Hematopoietic multipotent progenitor cell treated with erythropoietin and hydrocortisone succinate and interleukin-3 and kit ligand, for 8 days (in vitro differentiated cells): ENCODE measurements at places on chromosomes 3 and 15.
A peak's percentile ranks its signal among the peaks of the same experiment; 100 is the strongest.

DNA sequence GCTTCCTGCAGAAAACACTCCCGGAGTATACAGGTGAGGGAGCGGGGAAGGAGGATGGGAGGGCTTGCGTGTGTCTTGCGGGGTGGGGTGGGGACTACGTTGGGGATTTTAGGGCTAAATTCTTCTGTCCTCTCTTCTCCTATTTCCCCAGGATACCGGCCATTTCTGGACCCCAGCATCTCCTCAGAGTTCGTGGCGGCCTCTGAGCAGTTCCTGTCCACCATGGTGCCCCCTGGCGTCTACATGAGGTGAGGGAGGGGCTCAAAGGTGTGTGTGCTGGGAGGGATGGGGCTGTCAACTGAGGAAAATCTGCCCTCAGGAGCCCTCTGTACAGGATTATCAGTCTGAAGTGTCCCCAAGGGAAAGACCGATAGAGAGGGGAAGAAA lies 6.6 kb downstream of the DUOX1 start:
- DNase-seq: no peak

DNA sequence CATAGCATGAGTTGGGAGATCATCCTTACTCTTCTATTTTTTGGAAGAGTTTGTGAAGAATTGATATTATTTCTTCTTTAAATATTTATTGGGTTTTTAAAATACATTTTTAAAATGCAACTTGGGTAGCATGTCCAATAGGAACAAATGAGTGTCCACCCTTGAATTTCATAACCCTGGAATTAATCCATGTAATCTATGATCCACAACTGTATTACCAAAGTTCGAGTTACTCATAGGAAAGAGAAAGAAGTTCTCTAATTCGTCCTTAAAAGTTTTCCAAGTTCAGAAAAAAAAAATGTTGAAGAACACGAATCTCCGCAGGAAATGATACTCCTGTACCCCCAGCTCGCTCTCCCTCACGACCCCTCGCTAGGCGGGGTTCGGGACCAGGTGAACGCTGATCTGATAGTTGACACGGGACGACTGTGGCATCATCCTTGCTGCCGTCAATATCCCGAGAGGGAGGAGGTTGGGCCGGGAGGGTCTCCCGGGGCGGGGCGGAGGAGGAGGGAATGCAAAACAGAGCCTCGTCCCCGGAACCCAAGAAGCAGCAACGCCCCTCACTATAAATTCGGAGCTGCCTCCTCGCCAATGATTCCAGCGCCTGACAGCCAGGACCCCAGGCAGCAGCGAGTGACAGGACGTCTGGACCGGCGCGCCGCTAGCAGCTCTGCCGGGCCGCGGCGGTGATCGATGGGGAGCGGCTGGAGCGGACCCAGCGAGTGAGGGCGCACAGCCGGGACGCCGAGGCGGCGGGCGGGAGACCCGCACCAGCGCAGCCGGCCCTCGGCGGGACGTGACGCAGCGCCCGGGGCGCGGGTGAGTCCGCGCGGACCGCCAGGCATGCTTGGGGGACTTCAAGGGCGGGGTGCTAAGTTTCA lies at the start of gene AGTR1:
TSS of gene AGTR1 (plus strand) at position 598 of the 884 bp plus-strand sequence. CDS start 43,133 bp downstream, outside the sequence.
- DNase-seq: no peak

GRCh38 chr15:59894835-59895234 lies 109.3 kb upstream of the FOXB1 start:
- DNase-seq: no peak

GRCh38 chr3:131403216-131403895 lies 21.8 kb downstream of the NUDT16 start:
- DNase-seq: no peak

DNA sequence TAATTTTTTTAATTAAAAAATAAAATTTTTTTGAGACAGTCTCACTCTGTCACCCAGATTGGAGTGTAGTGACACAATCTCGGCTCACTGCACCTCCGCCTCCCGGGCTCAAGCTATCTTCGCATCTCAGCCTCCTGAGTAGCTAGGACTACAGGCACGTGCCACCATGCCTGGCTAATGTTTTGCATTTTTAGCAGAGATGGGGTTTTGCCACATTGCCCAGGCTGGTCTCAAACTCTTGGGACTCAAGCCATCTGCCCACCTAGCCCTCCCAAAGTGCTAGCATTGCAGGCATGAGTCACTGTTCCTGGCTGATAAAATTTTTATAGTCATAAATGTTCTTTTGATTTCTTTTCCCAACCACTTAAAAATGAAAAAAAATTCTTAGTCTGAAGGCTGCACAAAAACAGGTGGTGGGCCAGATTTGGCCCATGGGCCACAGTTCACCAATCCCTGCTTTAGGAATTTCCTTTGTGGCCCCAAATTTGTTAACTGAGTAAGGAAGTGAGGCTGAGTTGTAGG lies 9.2 kb downstream of the UBA5 start:
- peak; percentile 19 for DNase-seq

GRCh38 chr15:94930441-94930840 lies 699.1 kb downstream of the MCTP2 start:
- no peak for DNase-seq

DNA sequence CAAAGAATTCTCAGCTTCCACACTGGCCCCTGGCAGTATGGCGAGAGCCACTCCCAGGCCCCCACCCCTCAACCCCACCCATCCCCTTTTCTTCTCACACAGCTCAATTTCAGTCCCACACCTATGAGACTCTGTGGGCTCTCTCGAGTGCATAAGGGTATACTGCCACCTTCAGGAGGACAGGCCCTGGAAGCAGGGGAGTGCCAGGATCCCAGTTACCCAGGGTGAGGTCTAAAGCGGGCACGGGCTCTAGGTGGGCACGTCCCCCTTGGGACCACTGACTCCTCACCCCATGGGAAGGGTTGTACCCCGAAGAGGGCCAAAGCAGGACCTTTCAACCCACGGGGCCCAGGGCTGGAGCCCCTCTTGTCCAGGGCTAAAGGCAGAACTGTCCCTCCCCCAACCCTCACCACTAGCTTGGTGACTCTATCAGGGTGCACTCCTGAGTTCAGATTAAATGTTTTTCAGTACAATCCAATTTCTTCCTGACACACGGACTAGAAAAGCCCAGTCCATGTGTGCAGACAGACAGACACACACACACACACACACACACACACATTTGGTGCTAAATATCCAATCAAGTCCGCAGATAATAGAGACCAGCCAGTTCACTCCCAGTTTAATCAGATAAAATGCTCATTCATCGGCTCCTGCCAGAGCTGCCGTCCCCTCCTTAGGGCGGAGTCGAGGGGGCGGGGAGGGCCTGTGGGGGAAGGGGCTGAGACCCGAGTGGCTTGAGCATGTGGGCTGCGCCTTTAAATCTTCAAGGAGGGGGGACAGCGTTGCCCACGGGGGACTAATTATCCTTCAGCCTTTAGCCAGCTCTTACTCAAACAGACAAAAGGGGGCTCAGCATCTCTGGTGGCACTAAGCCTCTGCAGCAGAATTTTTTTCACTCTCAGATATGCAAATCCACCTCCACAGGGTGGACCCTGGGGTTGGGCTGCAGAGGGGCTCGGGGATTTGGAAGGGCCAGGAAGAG lies 59.3 kb downstream of the CYP11A1 start:
- peak; percentile 55 for DNase-seq

- no peak for DNase-seq
These were observed 1.0 kb upstream of the MELTF start for GRCh38 chr3:197030379-197031314.

GRCh38 chr3:23193831-23194230 lies 9.3 kb upstream of the UBE2E2 start:
- no peak for DNase-seq

DNA sequence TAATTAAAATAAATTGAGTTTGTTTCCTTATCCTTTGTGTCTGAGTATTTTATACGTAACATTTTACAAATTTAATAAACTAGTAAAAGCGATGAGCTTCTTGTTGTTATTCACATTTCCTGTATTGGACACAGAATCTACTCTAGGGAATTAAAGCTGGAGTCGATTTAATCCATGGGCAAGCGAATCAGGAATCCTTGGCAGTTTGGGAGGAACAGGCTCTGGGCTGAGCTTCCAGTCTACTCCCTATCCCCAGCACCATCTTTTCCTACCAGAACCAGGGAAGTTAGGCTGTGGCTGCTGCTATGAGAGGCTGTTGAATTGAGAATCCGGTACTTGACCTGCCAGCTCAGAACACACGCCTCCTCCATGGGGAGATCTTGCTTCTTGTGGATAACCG lies 437.3 kb upstream of the TPM1 start:
- no peak for DNase-seq

GRCh38 chr15:41984622-41985021 lies 12.3 kb upstream of the EHD4 start:
- DNase-seq: no peak

DNA sequence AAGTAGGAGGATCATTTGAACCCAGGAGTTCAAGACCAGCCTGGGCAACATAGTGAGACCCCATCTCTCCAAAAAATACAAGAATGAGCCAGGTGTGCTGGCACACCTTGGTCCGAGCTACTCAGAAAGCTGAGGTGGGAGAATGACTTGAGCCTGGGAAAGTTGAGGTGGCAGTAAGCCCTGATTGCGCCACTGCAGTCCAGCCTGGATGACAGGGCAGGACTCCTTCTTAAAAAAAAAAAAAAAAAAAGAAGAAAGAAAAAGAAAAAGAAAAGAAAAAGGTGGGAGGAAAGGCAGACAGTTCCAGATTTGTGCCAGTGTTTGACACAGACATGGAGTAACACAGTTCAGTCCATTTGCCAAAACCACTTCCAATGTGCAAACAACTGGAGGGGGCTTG lies 75.7 kb downstream of the ATP10A start:
- DNase-seq: no peak

DNA sequence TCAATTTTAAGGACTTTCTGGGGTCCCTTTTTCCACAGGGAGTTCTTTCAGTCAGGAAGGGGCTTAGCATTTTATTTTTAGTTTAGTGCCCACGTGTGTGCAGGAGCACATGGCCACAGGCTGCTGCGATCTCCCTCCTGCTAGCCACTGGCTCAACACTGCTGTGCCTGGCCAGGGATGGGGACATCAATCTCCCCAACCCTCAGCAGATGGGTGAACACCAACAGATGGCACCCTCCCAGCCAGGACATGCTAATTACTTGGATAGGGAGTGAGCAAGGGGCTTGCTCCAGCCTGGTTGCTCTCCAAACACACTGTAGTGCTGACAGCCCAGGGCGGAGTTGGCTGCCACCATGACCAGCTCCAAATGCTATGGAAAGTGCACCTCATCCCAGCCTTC lies 7.4 kb upstream of the RIOX2 start:
- DNase-seq: no peak
